ENCODE measurements at places on chromosomes 13 and 19.

GRCh38 chr13:112346899-112347229 lies 29.3 kb upstream of the SPACA7 start:
- no peak for DNase-seq

GRCh38 chr19:29687244-29687896 lies 22.1 kb downstream of the PLEKHF1 start:
- peak; percentile 96 for DNase-seq

- no peak for DNase-seq
Measured at GRCh38 chr13:113901231-113901630, 37.4 kb upstream of the GAS6 start.

DNA sequence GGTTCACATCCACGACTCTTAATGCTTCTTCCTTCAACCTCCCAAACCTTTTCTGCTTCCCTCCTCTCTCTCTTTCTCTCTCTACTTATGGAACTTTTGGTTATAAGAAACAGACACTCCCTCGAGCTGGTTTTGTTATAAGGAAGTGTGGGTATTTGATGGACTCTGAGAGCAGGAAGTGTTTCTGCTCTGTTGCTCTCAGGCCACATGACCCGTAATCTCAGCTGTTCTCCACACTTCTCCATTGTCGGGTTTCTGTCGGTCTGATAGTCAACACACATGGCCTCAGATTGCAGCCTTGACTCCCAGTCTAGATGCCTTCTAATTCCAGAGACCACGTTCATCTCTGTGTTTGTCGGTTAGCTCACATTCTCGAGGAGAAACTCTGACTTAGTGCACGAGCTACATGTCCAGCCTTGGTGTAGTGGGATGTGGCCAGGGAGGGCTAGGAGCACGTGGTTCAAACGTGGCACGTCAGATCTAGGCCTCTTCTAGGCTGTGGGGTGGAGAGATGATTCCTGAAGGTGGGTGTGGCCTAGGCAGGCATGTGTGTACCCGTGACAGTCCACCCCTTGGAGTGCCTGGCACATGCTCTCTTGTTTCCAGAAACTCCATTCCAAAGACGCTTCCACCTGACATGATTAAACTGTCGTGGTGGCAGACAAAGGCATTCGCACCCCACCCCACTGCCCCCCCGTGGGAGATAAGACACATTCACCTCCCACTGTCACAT lies 26.3 kb downstream of the CNFN start:
- DNase-seq = no peak

GRCh38 chr13:91408971-91409370 lies 10.6 kb downstream of the GPC5 start:
- DNase-seq = no peak

DNA sequence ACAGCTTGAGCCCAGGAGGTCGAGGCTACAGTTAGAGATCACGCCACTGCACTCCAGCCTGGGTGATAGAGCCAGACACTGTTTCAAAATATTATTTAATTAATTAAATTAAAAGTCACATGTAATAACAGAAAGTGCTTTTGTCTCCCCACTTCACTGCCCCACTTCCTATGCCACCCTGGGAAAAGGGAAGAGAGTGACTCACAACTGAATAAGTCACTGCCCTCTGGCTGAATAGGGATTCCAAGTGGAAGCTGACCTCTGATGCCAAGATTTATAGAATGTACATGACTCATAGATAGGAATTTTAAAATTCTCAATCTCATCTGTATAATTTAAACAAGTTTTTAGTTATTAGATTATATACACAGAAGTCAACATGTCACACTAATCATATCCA lies 22.2 kb upstream of the ERVV-1 start:
- DNase-seq = peak; percentile 28

DNA sequence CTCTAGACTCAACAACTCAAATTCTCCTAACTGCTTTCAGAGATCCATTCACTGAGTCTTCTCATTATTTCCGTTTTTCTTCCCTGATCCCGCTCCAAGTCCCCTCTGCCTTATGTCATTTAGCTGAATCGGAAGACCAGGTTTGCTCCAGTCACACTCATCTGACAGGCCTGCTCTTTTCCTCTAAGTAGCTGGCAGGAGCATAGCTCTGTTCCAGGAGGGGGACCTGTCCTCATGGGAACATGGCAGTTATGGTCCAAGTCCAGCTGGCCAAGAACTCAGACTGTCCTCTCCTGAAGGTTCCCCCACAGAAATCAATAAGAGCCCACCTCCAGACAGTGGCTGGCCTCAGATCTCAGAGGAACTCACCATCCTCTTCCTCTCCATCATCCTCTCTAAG lies 130.9 kb upstream of the SERP2 start:
- no peak for DNase-seq

GRCh38 chr13:112028481-112028880 lies 38.5 kb upstream of the SOX1 start:
- no peak for DNase-seq

DNA sequence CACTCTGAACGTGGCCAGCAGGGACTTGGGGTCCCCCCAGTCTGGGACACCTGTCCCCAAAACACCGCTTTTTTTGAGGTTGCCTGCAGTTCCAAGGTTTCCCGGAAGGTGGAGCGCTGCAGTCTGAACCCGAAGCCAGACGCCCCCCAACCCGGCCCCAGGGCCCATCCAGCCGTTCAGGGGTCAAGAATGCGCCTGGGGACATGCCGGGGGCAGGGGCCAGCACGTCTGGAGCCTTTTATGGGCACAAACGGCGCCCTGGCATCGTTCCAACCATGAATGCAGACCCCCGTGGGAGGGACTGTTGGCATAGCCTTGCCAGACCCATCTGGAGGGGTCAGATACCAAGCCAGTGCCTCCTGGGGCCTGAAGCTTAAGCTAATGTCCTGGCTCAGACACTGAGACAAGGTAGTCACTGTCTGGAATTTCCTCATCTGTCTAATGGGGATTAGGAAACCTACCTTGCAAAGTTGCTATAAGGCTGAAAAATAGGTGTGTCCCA lies 6.9 kb downstream of the S1PR5 start:
- no peak for DNase-seq

All from amniotic stem cell (primary cell).